ENCODE measurements at places on chromosomes 6 and 20. TPM values are rescaled to one million over a fixed set of nuclear protein-coding genes. Genes with fewer than 3 reads are reported as not detected.
A peak's percentile ranks its signal among the peaks of the same experiment; 100 is the strongest.

DNA sequence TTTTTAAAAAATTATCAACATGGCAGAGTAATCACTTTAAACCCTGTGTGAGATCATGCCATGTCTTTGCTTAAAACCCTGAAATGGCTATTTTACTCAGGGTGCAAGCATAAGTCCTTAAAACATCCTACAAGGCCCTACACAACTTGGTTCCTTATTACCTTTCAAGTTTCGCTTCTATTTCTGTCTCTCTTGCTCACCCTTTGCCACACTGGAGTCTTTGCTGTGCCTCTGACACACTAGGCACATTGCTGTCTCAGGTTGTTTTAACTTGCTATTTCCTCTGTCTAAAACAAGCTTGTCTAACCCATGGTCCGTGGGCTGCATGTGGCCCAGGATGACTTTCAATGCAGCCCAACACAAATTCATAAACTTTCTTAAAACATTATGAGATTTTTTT is 55.6 kb downstream of the KIAA0408 start:
- peak; percentile 32 for ATAC-seq

GRCh38 chr20:53934421-53935343 is 135.7 kb downstream of the BCAS1 start:
- ATAC-seq, result peak; percentile 78

GRCh38 chr6:14454473-14454775 is 336.9 kb downstream of the CD83 start:
- ATAC-seq, result peak; percentile 59

DNA sequence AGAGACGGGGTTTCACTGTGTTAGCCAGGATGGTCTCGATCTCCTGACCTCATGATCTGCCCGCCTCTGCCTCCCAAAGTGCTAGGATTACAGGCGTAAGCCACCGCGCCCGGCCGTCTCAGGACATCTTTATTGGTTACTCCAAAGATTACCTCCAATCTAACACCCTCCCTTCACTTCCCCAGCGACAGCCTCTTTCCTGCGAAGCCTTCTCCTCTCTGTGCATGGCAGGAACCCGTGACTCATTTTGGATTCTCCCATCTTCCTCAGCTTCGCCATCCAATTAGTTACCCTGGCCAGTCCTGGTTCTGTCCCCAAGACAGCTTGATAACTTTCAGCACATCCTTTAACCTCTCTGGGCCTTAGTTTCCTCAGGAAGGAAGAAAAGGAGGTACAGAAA is 51.3 kb upstream of the TOX2 start:
- ATAC-seq, result no peak

DNA sequence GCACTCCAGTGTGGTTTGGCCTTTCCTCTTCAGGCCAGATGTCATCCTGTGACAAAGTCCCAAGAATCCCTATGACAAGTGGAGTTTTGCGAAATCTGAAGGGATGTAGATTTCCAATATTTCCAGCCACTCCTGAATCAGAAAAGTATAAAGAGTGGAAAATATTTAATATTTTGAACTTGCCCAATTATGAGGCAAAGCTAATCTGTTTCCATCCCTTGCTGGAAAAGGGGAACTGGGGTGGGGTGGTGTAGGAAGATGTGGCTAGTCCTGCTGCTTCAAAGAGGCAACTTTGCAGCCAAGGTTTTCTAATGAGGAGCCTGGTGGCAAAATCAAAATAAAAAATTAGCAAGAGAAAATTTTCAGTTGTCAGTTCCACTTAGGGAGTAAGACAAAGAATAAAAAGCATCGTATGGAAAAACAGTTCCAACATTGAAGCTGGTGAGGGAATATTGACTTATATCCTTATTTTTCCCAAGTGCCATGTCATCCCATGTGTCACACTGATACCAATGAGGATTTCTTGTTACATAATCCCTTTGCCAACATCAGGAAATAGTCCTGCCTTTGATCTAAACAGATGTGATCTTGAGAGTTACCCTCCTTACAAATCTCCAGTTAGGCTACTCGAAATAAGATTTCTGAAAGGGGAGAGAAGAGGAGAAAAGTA is 480.0 kb upstream of the JARID2 start:
- ATAC-seq, result no peak

DNA sequence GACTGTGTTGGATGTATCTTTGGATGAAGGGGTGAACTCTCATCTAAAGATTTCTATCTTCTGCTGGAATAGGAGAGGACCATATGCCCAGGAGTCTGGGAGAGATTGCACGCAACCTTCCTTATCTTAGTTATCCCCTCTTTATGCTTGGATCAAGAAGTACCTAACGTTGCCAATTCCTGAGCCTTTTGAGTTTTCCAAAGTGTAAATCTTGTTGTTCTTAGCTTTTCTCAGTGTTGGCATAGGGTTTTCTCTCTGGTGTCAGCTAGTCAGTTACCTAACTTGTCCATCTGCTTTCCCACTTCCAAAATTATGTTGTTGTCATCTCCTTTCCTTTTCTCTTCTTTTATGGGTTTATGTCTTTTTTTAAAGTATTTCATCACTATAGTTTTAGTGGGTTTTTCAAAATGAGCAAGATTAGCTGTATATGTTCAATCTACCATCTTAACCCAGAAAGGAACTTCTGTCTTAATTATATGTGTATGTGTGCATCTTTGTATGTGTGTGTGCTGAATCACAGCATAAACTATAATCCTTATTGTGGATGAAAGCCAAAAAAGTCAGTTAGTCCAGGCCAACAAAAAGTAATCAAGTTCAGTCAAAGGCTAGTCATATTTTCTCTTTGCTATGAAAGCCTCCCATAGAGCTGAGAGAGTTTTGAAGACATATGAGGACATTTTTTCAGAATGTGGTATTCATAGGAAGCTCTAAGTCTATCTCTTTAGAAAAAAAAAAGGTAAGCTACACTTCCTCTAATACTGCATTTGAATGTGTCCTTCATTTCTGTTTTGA is 72.1 kb downstream of the KHDC1L start:
- peak; percentile 35 for ATAC-seq

DNA sequence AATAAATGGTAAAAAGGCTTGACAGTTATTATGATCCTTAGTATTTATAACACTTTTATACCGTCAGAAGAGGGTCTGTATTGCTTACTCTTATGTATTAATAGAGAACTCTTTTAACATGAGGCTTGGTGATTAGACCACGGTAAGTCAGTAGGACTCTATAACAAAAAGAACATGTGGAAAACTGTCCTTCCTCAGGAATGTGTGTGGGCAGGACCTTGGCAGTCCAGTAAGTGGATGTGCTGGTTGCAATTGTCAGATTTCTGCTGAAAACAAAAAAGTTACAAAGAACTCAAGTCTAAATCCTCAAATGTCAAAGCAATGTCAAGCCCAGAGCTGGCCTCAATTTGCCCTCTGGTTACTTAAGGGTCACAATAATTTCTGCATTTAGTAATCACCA is 81.1 kb downstream of the PLCG1 start:
- ATAC-seq, result no peak

DNA sequence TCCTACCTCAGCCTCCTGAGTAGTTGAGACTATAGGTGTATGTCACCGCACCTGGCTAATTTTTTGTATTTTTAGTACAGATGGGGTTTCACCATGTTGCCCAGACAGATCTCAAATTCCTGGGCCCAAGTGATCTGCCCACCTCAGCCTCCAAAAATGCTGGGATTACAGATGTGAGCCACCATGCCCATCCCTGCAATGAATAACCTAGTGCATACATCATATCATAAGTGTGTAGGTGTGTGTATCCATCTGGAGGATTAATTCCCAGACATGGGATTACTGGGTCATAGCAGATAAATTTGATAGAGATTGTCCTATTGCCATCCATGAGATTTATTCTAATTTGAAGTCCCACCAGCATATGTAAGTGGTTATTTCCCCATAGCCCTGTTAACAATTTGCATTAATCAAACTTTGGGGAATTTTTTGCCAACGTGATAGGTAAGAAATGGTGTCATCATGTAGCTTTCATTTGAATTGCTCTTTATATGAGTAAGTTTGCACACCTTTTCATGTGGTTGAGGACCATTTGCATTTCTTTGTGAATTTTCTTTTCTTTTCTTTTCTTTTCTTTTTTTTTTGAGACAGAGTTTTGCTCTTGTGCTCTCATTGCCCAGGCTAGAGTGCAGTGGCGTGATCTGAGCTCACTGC is 29.9 kb upstream of the BACH2 start:
- no peak for ATAC-seq

DNA sequence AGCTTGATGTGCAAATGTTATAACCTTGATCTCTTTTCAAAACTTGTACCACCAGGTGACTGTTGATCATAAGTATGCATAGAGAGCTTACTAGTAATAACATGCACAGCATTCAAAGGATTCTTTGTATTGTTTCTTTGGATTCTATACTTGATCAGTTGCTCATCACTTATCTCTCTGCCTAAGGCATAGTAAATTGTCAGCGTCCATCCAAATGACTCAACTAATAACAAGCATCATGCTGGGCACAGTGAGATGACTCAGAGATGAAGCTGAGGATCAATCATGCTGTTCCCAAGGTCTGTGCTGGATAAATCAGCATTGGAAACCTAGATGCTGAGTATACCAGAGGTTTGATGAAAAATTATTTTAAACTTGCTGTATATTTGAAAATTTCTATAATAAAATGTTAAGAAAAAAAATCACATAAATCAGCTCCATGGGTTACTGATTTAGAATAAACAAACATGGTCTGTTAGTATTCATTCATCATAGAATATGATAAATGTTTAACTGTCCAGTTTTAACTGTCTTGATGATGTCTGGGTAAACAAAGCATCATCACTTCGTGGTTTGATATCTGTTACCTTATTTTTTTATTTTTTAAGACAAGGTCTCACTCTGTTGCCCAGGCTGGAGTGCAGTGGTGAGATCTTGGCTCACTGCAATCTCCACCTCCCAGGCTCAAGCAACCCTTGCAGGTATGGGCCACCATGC is 45.6 kb upstream of the SGK1 start:
- ATAC-seq, result peak; percentile 72

GRCh38 chr6:21390532-21391213 is 202.9 kb upstream of the SOX4 start:
- no peak for ATAC-seq

DNA sequence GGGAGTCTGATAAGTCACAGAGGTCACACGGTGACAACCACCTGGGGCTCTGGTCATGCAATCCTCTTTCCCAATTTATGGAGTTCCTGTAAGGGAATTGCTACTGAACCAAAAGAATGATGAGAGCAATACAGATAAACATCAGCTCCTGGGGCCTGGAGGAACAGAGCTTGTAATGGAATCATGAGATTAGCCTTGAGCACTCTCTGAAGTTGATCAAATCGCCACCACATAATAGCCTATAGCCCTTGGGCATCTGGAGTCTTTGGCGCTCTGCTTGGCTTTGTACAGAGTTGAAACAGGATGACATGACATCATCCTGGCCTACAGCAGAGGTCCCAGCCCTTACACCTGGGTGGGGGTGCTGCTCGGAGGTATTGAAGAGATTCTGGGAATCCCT is 154.3 kb upstream of the DTNBP1 start:
- no peak for ATAC-seq

GRCh38 chr6:75344455-75344854 is 59.9 kb upstream of the TMEM30A start:
- no peak for ATAC-seq

DNA sequence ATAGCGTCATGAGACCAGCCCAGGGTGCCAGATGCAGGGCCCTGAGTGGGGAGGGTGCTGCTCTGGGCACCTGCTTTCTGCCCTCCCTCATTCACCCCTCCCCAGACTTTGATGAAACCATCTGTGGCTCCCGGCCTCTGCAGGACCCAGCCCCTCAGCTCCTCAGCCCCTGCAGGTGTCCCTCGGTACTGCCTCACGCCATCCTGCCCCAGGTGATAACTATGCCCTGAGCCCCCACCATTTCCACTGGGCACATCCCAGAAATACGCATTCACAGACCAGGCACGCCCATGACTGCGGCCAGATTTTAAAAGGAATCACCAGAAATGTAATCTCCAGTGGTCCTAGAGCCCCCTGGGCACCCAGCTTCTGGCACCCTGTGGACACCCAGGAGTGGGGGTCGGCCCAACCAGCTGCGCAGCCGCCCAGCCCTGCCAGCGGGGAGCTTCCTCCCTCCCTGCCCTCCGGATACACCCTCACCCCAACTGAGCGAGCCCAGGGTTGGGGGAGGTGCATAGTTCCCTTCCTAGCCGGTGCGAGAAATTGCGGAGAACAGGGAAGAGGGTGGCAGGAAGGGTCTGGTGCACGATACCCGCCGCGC is 615 bp upstream of the NTSR1 start:
- no peak for ATAC-seq

Gene SLX4IP
- 5.3 TPM for total RNA-seq

Gene MATN4
- total RNA-seq, result 0.16 TPM

Gene TRAM2
- 3.5 TPM for total RNA-seq

Gene METTL24
- not detected for total RNA-seq

Gene CGA
- not detected for total RNA-seq

Gene PDE10A
- total RNA-seq, result 0.72 TPM

Gene NFKBIL1
- total RNA-seq, result 13.9 TPM

Gene OR2J3
- not detected for total RNA-seq

Gene RIOK1
- 21.5 TPM for total RNA-seq

All from esophagus mucosa (tissue), 1 donor.